ENCODE measurements at places on chromosomes 13 and 19.
A peak's percentile ranks its signal among the peaks of the same experiment; 100 is the strongest.

GRCh38 chr19:3507371-3508120, 1.4 kb downstream of the FZR1 start:
- DNase-seq: peak; percentile 56

GRCh38 chr13:33537026-33537425, 251.5 kb upstream of the STARD13 start:
- DNase-seq: no peak

DNA sequence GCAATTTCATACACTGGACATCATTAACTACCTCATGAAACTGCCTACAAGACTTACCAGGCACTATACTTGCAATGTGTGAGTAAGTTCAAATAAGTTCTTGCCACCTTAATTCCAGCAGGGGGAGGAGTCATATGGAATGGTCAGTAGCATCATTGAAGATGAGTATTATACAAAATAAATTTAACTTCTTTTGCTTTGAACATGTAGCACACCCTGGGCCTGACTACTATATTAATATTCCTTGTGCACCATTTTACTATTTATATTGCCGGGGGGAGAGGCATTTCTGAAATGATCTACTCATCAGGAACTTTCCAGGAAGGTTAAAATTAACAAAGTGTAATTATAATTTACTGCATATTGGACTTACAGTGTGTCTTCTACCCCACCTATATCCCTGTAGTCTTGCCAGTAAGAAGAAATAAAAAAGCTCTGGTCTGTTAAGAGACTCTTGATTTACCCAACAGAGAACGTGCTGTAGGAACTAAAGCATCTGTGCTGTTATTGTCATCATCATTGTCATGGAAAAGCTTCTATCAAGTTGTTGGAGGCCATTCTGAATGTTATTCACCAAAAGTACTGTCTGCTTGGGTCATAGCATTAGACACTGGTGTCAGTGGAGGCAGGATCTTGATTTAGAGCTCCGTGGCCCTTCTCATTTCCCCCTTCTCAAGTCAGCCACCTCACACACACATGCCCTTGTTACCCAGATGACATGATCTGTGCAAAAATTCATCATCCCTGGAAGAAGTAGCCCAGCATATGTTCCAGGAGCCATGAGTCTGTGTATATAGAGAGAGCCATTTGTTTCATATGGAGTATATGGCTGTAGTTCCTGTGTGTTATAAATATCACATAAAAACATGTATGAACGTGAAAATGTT, 147.1 kb downstream of the MTUS2 start:
- DNase-seq: no peak

- DNase-seq: no peak
Observed at GRCh38 chr19:56660381-56661107, 11.0 kb downstream of the ZNF835 start.

GRCh38 chr13:112370311-112370710, 5.8 kb upstream of the SPACA7 start:
- no peak for DNase-seq

DNA sequence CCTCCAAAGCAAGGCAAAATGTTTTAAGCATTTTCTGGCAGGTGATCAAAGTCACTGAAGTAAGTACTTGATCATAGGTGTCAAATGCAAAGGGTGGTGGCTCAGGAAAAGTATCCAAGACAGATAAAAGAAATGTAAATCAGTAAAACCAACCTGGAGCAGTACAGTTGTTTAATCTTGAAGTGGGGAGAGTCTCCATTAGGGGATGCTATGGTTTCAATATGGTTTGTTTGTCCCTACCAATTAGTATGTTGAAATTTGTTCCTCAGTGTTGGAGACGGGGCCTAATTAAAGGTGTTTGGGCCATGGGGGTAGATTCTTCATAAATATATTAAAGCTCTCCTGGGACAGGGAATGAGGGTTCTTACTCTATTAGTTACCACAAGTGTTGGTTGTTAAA, 1781.7 kb upstream of the PRR20A start:
- DNase-seq: no peak

GRCh38 chr13:36903925-36904595, 16.0 kb downstream of the SMAD9 start:
- no peak for DNase-seq

GRCh38 chr19:6273701-6274601, 5.8 kb downstream of the MLLT1 start:
- DNase-seq: peak; percentile 83

DNA sequence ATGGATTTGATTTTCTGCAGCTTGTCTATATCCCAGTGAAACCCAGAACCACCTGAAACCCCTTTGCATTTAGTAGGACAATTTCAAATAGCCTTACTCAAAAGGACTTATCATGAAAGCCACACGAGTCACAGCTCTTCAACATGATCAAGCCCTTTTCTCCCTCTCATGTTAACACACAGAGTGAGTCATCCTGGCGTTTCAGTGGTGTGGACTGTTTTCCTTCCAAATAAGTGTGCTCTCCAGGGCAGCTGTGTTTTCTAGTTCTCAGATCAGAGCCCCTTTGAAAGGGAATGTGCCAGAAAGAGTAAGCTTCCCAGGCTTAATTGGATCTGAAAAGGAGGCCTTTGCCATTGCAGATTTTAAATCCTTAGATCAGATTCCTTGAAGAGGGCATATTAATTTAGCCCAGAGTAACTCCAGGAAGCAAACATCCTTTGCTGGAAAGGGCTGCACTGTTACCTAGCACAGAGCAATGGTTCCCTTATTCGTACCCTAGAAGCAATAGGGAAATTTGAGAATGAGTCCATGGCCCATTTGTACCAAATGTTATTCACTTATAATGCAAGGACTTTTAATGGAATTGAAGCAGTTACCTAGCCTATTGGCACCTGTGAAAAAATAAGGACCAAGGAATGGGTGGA, 51.3 kb downstream of the ERICH6B start:
- DNase-seq: no peak

- DNase-seq: no peak
Observed at GRCh38 chr13:44068737-44069136, 189.0 kb downstream of the LACC1 start.

GRCh38 chr13:70668293-70668692, 560.0 kb upstream of the KLHL1 start:
- no peak for DNase-seq

DNA sequence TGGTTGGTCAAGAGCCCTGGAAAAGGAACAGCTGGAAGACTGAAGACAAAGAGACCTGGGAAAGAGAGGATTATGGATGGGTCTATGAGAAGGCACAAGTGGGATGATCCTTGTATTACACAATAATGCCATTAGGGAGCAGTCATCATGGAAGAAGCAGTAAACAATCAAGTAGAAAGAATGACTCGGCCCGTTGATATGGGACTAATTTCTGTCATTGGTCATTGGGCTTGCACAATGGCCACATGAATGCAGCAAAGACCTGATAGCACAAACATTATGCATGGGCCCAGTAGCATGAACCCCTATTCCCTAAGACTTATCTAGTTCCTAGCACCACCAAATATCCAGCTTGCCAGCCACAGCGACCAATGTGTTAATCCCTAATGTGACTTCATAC, 390.3 kb upstream of the ZNF507 start:
- no peak for DNase-seq

- no peak for DNase-seq
Observed at GRCh38 chr19:32642771-32643170, 32.2 kb downstream of the ANKRD27 start.

- DNase-seq: no peak
Observed at GRCh38 chr13:85666356-85666755, 132.9 kb downstream of the SLITRK6 start.

DNA sequence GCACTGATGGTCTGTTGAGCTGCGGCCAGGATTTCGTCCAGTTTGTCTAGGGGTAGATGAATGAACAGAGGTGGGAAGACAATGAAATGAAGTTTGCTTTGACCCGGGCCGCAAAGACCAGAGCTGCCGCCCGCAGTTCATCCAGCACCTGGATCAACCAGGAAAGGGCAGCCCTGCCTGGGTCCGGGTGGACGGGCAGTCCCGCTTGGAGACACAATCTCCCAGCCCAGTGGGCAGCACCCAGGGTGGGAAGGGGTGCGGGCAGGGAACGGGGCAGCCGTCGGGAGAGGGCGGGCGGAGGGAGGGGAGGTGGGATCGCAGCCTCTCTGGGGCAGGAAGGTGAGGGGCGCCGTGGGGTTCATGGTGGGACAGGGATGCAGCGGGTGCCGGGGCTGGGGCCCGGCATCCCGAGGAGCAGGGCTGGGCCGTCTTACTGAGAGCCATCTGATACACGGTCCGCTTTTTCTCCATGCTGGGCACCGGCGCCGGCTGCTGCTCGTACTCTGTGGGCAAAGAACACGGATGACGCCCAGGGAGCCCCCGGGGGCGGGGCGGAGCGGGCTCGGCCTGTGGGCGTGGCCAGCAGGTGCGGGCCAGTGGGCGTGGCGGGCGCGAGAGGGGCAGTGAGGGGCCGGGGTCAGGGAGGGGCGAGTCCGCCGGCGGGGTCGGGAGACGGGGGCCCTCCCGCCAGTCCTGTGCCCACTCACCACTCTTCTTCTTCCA, 33.1 kb downstream of the SHANK1 start:
- no peak for DNase-seq

DNA sequence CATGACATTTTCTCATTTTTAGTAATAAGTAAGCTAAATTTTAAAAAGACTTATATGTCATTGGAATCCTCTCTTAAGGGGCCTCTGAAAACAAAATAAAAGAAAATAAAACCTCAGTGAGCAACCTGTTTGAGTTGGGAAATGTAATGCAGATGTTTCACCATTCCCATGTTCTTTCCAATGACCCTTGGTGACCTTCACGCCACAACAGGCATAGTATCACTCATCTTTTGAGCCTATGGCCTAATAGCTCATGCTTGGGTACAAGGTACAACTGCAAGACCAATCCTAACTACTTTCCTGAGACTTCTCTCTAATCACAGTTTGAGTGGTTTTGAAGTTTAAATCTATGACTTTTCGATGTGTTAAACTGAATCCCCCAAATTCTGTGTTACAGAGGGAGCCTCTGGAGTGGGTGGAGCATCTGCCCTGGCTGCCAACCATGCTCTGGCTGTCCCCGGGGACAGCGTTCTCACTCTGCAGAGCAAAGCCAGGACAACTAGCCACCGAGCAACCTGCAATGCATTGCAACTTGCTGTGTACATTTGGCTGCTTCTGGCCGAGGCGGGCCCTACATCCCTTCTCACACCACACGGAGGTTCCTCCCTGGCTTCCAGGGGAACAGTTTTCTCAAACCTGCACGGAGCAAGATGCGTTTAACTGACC, 307.9 kb upstream of the MAB21L1 start:
- DNase-seq: no peak

- no peak for DNase-seq
Observed at GRCh38 chr13:38535261-38535660, 151.6 kb upstream of the FREM2 start.

- DNase-seq: no peak
Observed at GRCh38 chr13:97743938-97744337, 209.5 kb upstream of the IPO5 start.

DNA sequence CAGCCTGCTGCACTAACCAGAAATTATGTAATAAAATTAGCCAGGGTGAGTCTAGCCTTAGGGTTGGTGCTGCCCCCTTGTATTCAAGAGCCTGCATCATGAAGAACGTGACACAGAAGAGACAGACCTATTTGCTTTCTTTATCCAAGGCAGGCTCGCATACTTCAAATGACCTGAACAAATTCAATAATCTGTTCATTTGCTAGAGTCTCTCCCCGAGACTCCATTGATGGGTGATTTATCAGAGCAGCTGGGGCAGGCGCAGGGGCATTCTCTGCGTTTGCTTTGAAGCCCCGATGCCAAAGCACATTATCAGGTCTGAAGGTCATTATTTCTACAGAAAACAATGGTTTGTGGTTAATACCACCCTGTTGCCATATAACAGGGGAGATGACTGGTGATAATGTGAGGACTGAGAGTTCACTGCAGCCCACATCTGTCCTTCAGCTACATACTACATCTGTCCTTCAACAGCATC, 520.3 kb downstream of the DIAPH3 start:
- no peak for DNase-seq

DNA sequence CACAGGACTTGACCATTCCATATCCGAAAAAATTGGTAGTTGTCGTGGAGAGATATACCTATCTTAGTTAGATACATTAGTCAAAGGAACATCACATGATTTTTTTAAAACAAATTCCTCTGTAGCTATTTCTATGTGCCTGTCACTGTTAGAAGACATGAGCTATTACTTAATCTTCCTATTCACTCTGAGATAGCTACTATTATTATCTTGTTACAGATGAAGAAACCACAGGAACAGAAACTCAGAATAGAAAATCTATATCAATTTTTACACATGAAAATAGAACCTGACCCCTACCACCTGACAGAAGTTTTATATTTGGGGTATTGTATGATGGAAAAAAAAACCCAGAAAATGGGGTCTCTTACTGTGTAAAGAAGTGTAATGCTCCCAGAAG, 68.9 kb upstream of the TDRD3 start:
- DNase-seq: no peak

DNA sequence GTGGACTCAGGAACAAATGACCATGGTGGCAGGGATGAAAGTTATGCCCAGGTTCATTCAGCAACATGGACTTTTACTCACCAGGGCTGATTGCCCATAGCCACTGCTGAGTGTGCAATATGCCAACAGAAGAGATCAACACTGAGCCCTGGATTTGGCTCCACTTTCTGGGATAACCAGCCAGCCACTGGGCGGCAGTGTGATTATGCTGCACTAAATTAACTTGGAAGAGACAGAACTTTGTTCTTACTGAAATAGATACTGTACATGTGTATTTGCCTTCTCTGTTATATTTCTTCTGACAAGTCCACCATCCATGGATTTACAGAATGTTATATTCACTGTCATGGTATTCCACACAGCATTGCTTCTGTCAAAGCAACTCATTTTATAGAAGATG, 257.4 kb downstream of the TDRD3 start:
- DNase-seq: no peak

- peak; percentile 84 for DNase-seq
Observed at GRCh38 chr19:1259206-1259875, 9.8 kb upstream of the CIRBP start.

GRCh38 chr19:44752816-44753625, 4.5 kb downstream of the BCL3 start:
- peak; percentile 80 for DNase-seq

DNA sequence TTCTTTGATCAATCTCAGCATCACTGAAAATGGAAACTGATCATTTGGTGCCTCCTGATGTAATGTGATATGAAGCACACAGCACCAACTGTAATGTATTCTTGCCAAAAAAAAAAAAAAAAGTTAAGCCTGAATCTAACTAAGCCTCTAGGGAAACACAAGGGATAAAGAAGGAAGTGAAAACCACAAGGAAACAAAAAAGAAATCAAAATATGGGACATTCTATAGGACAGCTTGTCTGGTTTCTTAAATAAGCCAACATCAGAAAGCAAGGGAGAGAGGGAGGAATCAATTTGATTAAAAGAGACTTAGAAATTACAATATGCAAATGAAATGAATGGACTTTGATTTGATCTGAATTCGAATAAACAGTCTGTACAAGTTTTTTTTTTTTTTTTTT, 20.6 kb upstream of the METTL21C start:
- no peak for DNase-seq

- DNase-seq: peak; percentile 92
Observed at GRCh38 chr19:35756377-35757230, at the start of gene HSPB6. Gene HSPB6, minus strand, starts transcription at chr19:35757029. Its CDS starts 21 bp downstream, at chr19:35757008.

GRCh38 chr13:110886870-110887596, 27.8 kb downstream of the ANKRD10 start:
- no peak for DNase-seq

Measured in ovary (tissue), 10 donors.